Activated CD4-positive, alpha-beta T cell treated with anti-CD3 and anti-CD28 coated beads, Interleukin-10, Interleukin-2, amounts not matched to agents 100 ng/mL and 50 ng/mL, durations not matched to agents 16 hours and 8 hours (primary cell): ENCODE measurements at places on chromosomes 5 and 9.

GRCh38 chr5:59569158-59569557 lies 324.4 kb downstream of the PDE4D start:
- no peak for DNase-seq

DNA sequence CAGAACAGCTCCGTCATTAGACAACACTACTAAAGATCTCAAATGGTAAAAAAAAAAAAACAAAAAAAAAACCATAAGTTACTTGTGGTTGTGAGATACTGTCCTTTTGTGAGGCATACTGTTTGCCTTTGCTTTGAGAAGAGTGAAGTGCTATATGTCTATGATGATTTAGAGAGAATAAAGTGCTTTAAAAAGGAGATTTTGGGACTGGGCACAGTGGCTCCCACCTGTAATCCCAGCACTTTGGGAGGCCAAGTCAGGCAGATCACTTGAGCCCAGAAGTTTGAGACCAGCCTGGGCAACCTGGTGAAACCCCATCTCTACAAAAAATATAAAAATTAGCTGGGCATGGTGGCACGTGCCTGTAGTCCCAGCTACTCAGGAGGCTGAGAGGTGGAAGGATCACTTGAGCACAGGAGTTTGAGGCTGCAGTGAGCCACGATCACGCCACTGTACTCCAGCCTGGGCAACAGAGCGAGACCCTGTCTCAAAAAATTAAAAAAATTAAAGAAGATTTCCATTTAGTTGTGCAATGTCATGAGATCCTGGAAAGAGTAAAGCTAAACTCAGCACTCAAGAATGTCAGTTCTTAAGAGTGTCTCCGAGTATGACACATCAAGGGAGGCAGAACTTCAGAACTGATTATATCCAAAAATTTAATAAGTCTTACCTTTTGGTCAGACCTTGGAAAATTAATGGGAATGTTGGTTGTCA lies 87.3 kb downstream of the PRDM6 start:
- DNase-seq, result no peak

DNA sequence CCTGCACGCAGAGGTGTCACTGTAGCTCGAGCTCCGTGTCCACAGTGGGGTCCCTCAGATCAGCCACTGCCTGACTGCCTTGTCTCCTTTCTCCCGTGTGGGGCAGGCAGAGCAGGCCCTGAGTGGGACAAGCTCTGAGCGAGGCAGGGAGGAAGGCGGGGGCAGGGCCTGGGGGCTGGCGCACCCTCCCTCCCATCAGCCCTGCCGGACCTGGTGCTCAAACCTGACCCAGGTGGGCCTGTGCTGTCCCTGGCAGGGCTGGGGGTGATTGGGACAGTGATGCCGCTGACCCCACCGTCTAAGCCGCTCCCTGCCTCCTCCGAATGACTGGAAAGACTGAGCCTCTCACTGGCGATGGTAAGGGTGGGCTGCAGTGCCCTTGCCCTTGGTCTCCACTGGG lies 60.9 kb downstream of the KCNT1 start:
- DNase-seq, result no peak

DNA sequence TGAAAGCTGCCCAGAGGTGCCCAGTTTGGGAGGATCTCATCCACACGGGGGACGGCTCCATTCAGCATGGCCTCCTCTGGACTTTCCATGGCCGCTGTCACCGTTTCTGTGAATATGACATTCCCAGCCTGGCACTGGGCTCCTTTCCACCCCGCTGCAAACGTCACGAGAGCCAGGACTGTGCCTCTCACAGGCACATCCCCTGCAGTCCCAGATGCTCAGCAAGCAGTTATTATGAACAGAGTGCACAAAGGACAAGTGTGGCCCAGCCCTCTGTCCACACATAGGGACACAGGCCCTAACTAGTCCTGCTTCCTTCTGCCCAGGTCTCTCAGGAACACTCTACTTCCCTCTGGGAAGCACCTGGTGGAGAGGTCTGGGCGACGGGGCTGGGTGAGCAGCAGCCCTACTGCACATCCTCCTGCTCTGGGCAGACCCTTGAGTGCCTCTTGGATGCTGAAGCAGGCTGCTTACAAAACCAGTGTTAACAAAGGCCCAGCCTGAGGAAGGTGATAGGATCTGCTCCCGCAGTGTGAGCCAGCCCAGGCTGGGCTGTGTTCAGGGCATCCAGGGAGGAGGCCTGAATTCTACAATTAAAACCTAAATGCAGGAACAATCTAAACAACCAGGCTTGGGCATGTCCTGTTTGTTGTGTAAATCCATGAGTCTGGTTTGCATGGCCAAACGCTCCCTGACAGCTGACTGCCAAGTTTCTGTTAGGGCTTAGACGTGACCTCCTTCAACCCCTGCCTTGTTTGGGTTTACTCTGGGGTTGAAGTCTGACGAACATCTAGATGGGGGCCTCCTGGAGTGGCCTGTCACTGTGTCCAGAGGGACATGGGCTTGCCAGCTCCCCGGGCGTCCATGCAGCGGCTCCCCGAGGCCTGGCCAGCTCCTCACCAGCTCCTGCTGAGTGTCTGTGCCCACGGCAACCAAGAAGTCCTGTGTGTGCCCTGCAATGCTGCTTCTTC lies 269.8 kb downstream of the GADD45G start:
- no peak for DNase-seq

DNA sequence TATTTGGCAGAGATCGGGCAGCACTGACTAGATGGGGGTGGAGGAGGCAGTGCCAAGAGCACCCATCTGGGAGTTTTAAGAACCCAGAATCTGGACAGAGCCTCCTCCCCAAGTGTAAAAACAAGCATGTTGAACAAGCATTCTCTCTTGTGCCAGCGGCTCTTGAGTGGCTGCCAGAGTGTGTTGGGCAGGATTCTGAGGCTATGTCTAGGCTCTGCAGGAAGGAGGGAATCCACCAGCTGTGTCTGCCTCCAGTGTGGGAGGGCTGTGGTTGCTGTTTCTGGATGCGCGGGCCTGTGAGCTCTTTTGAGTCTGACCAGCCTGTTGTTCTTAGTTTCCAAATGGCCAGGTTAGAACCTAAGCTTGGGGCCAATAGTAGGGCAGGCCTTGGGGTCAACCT lies 39.8 kb downstream of the HMCN2 start:
- no peak for DNase-seq

DNA sequence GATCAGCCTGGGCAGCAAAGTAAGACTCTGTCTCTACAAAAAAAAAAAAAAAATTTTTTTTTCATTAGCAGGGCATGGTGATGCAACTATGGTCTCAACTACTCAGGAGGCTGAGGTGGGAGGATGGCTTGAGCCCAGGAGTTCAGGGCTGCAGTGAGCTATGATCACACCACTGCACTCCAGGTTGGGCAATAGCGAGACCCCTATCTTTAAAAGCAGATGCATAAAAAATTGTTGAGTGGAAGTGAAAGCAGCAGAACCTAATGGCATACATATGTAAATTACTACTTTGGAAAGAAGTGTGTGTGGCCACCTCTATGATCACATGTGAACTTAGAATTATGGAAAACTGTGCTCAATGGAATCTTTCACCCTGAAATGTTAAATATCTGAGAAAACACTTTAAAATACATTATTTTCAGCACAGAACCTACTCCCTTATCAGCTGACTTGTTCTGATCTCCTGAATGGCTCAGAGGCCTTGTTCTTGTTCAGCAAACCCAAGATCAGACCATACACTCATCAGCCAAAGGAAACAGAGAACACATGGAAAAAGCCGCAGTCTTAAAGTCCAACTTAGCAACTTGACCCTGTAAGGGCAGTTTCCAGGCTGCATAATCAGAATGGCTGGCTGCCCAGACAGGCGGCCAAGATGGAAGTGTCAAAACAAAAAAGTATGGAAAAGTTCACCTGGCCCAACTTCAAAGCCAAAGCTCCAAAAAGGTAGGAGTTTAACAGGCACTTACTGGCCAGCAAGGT lies 56.5 kb downstream of the SIL1 start:
- DNase-seq, result no peak

- DNase-seq, result no peak
Observed at GRCh38 chr9:122342323-122343050, 28.3 kb upstream of the PTGS1 start.

- DNase-seq, result no peak
Observed at GRCh38 chr5:135254183-135254582, 144.8 kb downstream of the MACROH2A1 start.

GRCh38 chr5:176381423-176381822 lies 7.0 kb downstream of the NOP16 start:
- DNase-seq, result no peak
